ENCODE measurements at places on chromosomes 12 and 14.

GRCh38 chr14:99874306-99874705, 81.1 kb downstream of the EML1 start:
- DNase-seq: no peak

DNA sequence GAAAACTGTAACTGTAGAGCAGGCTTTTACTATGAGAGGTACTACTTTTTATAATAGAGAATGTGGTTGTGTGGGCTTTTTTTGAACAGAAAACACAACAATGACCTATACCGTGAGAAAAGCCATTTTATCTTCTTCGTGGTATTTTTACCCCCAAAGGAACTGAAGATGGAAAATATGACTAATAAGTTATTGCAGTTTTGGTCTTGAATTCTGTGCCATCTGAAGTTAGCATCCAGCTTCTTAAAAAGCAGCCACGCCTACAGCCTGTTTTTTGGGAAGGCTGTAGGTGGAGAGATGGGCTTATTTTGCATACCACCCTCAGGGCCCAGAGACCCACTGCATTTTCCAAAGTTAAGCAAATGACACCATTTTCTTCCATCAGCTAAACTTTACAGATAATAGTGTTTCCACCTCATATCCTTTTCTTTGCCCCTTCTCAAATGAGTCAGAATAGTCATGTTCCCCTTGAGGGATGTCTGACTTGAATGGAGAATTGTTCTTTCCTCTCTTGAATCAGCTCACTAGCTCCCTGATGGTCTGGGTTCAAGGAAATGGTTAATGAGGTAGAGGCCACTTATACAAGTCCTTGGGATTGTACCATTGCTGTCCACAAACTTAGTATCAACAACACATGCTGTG, 53.0 kb downstream of the TBC1D30 start:
- DNase-seq: no peak

GRCh38 chr12:68539615-68539952, 71.1 kb upstream of the RAP1B start:
- no peak for DNase-seq

DNA sequence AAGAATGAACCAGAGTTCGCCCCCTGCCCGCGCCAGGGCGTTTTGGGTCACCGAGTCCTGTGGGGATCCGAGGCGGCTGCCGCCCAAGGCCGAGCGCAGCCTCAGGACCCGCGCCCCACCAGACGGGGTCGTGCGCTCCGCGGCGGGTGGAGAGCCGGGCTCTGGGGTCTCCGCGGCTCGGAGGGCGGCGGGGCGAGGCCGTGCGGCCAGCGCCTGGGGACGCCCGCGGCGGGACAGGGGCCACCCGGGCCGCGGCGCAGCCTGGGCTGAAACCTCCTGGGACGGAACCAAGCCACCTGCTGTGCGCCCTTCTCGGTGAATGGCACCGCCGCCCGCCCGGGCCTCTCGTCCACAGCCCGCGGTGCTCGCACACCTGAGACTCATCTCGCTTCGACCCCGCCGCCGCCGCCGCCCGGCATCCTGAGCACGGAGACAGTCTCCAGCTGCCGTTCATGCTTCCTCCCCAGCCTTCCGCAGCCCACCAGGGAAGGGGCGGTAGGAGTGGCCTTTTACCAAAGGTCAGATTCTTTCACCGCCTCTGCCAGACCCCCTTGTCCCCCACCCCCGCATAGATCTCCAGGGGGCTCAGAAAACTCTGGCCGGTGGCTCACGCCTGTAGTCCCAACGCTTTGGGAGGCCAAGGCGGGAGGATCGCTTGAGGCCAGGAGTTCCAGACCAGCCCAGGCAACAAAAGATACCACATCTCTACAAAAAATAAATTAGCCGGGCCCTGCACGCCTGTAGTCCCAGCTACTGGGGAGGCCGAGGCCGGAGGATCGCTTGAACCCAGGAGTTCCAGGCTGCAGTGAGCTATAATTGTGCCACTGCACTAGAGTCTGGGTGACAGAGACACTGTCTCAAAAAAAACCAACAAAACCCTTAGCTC, 901 bp downstream of the B3GNT4 start:
- no peak for DNase-seq

- no peak for DNase-seq
Measured at GRCh38 chr12:89840162-89840922, 131.7 kb upstream of the ATP2B1 start.

DNA sequence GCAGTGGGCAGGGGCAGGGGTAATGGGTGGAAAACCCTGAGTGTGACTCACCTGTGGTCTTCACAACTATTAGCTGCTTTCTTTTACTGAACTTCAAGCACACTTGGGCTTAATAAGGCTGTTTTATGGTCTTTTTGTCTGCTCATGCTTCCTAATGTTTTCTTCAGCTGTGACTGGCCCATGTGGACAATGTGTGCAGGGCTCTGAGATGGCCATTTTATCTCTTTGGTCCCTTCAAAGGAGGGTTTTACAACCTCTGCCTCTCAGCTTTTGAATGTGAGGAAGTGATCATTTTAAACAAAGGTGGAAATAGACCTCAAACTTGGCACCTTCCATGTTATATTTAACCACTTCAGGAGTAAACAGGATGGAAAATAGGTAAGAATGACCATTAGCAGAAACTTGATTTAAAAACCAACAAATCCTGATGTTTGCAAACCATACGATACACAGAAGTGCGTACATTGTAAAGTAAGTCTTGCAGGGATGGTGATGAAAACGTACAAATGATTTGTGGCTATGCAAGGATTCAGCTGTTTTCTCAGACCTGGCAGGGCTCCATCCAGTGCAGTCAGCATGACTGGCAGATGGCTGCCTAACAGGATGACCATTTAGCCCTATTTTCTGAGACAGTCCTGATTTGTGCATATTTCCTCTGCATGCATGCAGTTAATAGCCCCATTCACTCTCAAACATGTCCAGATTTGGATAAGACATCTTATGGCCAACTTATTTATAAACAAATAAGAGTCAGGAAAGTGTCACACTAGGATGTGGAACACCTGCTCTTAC, 103.2 kb downstream of the SLC38A4 start:
- DNase-seq: peak; percentile 54

DNA sequence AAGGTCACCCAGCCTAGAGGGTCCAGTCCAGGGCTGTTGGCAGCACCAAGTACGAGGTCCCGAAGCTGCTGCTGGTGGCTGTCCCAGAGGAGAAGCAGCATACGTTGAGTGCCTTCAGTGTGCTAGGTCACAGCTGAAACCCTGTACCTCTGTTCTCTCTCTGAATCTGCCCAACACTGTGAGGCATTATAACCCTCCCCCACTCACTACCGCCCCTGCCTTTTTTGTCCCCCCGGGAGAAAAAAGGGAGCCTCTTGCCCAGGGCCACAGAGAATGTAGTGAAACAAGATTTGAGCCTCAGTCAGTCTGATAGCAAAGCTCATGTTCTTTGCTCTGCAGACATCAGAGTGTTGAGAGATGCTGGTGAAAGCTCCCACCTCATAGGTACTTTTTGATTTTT, 53.4 kb downstream of the PPP2R5C start:
- DNase-seq: no peak

DNA sequence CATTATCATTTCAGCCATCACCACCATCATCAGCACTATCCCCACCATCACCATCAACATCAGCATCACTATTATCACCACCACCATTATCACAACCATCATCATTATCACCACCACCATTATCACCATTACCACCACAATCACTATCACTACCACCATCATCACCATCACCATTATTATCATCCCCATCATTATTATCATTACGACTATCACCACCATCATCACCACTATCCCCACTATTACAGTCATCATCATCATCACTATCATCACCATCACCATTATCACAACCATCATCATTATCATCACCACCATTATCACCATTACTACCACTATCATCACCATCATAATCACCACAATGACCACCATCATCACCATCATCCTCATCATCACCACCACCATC, 50.4 kb upstream of the CMKLR1 start:
- DNase-seq: no peak

GRCh38 chr12:131607658-131608447, 103.0 kb upstream of the SFSWAP start:
- DNase-seq: no peak

DNA sequence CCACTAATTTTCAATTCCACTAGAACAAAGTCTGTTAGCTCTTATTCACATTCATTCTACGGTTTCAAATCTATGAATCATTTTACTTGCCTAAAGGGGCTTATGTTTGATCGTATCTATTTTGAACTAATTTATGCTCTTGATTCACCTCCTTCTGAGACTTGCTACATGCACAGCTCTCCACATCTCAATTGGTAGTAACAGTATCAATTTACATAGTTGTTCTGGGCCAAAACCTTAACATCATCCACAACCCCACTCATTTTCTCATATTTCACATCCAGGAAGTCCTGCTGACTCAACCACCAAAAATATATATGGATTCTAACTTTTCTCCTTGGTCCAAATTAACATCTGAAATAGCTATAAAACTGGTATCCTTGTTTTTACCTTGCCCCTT, 208.6 kb downstream of the RASSF9 start:
- DNase-seq: peak; percentile 43

- DNase-seq: no peak
Measured at GRCh38 chr12:108856428-108857157, 790 bp downstream of the SSH1 start.

GRCh38 chr12:103687253-103687652, 100.2 kb downstream of the STAB2 start:
- no peak for DNase-seq

GRCh38 chr12:49482095-49483051, 56.5 kb upstream of the KCNH3 start:
- DNase-seq: no peak

- no peak for DNase-seq
Measured at GRCh38 chr14:51056421-51056820, 38.5 kb downstream of the TRIM9 start.

- DNase-seq: no peak
Measured at GRCh38 chr12:102883204-102883799, 33.7 kb downstream of the PAH start.

- DNase-seq: no peak
Measured at GRCh38 chr12:124869059-124869665, 5.5 kb upstream of the SCARB1 start.

- no peak for DNase-seq
Measured at GRCh38 chr12:57429473-57430111, 1.3 kb downstream of the R3HDM2 start.

- DNase-seq: no peak
Measured at GRCh38 chr14:65103150-65103760, 938 bp upstream of the MAX start.

- DNase-seq: no peak
Measured at GRCh38 chr14:101242442-101243385, 318.6 kb upstream of the DIO3 start.

- no peak for DNase-seq
Measured at GRCh38 chr12:88703790-88704189, 123.5 kb upstream of the KITLG start.

- DNase-seq: no peak
Measured at GRCh38 chr12:27766587-27766986, 13.4 kb upstream of the KLHL42 start.

GRCh38 chr14:68471029-68471963, 321.6 kb downstream of the ZFP36L1 start:
- no peak for DNase-seq

- DNase-seq: no peak
Measured at GRCh38 chr12:107533218-107533617, 152.4 kb upstream of the PWP1 start.

GRCh38 chr12:117188961-117189724, 1.1 kb downstream of the FBXO21 start:
- DNase-seq: peak; percentile 3

DNA sequence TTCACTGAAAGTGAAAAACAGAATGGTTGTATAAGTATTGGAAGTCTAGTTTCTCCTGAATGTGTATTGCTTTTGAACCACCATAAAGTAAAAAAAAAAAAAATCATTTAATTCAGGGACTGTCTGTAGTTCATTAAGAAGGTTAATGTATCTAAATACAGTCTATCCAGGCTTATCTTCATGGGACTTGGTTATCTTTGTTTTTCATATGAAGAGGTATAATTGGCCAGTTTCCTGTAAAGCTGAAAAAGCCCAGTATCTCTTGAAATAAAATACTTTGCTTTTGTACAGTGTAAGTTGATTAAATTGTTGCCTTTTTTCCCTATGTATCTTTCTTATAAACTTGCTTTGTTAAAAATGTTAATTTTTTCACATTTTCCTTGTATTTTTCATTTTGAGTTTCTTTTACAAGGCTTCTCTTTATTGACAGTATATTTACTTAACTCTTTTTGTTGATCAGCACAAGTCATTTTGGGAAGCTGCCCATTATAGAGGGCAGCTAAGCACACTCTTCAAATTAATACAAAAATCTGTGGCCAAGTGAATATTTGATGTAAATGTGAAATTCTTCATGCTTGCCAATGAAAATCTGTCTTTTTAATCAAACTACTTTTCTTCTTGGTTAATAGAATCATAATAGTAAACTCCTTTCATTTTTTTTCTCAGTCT, 156.0 kb downstream of the TMTC3 start:
- no peak for DNase-seq

DNA sequence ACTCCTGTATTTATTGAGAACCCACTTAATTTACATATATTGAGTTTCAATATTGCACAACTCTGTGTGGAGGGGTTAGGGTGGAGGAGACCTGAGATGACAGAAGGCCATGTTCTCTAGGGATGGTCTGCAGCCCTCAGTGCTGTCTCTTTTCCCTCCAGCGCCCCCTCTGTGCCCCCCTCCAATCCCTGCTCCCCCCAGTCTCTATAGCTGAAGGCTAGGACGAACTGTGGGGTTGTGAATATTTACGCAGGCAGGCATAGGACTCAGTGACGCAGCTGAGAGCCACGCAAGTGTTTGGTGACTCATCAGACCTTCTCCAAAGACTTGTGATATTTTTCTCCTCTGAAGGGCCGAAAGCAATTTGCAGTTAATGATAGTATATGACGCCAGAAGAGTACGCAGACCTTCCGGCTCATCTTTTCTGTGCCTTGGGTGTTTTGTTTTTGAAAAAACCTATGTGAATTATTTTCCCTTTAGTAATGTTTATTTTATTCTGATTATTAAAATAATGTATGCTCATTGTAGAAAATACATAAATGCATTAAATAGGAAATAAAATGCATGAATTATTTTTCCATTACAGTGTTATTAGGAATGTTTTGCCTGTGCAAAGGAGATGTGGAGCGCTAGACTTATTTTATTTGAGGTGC, 85.3 kb downstream of the SLC25A47 start:
- DNase-seq: no peak

- no peak for DNase-seq
Measured at GRCh38 chr14:51880835-51881580, 20.6 kb downstream of the GNG2 start.

All from fibroblast of skin of left biceps (primary cell).